ENCODE measurements at places on chromosomes 11 and 22.

- DNase-seq = no peak
Observed at GRCh38 chr22:46467006-46467405, 70.4 kb downstream of the CELSR1 start.

- DNase-seq = no peak
Observed at GRCh38 chr11:28878025-28878424, 769.8 kb downstream of the METTL15 start.

GRCh38 chr11:63572026-63572688, 9.0 kb upstream of the PLAAT2 start:
- DNase-seq = no peak

- no peak for DNase-seq
Observed at GRCh38 chr11:8252388-8252787, 11.3 kb downstream of the LMO1 start.

DNA sequence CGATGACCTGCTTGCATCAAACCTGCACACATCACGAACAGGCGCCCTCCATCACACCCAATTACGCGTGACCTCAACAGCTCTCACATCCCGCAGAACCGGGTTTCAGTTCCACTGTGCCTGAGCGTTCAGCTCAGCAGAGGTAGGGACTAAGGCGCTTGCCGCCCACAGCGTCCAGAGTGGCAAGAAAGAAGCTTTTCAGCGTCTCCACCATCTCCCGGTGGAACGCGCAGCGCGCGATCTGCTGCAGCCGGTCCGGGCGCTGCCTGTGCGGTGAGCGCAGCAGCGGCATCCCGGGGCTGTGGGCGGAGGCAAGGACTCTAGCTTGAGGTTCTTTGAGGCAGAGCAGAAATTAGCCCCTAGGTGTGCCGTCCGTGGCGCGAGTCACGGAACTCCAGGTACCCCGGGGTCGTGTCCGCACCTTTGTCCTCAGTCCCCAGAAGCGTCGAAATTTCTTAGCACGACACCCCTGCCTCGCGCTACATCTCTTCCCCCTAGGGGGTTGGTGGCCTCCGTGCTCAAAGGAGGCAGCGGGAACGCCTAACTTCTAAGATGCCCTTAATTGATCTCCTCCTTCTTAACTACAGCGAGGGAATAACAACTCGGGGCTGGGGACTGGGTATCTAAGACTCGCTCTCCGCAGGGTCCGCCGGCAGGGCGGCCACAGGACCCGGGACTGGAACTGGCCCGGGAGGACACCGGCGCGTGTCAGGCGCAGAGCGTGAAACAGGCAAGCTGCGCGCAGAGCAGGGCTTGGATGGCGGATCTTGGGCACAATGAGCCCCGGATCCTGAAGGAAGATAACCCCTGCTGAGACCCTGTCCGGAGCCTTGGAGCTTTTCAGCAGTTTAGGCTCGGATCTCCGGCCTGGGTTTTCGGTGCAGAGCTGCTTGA, 1.7 kb upstream of the CALCA start:
- DNase-seq = no peak

DNA sequence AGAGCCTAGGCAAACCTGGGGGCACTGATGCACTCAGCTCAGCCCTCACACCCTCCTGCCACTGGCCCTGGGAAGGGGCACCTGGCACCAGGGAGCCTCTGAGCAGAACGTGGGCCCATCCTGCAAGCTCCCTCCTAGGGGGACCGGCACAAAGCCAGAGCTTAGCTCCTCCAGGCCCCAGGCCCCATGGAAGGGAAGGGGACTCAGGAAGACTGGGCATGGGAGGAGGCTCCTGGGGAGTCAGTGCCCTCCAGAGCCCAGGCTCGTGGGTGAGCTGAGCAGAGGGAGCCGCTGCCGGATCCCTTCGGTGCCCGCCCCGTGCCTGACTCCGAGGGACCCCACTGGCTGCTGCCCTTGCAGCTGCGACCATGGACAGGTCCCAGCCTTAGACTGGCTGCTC, 28.5 kb downstream of the ADA2 start:
- no peak for DNase-seq

DNA sequence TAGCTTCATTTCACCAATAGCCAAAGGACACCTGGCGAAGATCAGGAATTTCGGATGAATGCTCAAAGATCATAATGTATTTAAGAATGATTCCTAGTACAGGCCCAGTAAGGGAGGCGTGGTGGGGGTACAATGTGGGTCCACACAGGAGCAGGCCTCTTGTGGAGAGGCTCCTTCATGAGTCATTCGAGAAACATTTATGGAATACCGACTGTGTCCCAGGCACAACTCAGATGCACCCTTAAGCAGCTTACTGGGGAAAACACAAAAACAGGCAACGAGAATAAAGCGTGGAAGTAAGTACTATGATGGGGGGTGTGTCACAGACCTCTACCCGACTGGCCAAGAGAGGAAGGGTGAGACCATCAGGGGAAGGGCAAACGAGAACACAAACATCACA, 44.5 kb downstream of the SMCO4 start:
- no peak for DNase-seq

GRCh38 chr11:66322732-66323427, 6.0 kb upstream of the CD248 start:
- DNase-seq = no peak

GRCh38 chr22:30968015-30968923, at the start of gene MORC2:
Gene MORC2, minus strand, starts transcription at chr22:30968774. Its CDS starts 885 bp downstream, at chr22:30967889.
- no peak for DNase-seq

GRCh38 chr11:27926981-27927481, 180.9 kb downstream of the KIF18A start:
- peak; percentile 99 for DNase-seq

- DNase-seq = no peak
Observed at GRCh38 chr11:73398132-73398526, 21.9 kb downstream of the RELT start.
